Nucleus accumbens (tissue), 56 donors: ENCODE measurements at places on chromosomes 3 and 15.

GRCh38 chr3:121918779-121919483, 24.7 kb downstream of the SLC15A2 start:
- no peak for DNase-seq

- DNase-seq: no peak
Observed at GRCh38 chr15:98923171-98923570, 84.4 kb downstream of the PGPEP1L start.

DNA sequence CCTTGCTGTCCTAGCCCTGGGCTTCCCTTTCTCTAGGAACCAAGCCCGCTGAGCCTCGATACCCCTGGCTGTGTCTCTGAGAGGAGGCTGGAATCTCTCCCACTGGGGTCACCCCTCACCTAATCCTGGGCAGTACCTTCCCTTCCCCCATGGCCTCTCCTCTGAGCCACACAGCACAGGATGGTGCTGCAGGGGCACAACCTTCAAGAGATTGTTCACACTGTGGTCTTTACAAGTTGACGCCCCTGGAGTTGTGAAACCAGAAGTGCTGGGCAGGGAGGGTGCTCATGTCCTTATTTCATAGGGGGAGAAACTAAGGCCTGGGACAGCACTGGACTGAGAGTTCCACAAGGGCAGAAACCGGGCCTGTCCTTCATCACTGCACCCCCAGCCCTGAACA, 70.9 kb upstream of the TMEM115 start:
- no peak for DNase-seq

DNA sequence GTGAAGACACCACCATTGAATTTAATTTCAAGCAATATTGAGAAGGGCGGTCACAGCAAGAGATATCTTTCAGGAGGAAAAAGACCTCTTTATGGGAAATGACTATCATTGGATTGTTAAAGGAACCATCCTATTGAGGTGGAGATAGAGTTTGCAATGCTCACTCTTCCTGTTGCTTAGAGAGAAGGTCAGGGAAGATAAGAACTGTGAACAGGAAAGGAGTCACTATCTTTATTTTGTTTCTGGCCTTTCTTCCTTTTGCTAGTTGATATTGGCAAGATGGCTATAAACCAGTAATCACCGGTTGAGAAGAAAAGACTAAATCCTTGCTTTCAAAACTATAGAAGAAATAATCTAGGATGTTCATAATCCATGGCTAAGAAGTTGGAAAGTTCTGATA, 112.1 kb upstream of the TMEM108 start:
- no peak for DNase-seq

DNA sequence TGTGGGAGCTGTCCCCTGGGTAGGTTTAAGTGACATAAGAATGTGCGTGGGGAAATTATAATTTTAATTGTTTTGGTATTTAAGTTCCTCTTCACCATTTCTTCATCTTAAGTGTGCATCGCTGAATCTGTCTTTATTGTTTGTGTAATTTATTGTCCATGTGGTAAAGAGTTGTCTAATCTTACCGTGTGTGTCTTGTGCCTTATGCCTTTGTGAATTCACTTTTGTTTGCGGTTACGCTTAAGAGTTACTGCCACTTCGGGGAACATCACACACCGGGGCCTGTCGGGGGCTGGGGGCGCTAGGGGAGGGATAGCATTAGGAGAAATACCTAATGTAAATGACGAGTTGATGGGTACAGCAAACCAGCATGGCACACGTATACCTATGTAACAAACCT, 767 bp downstream of the WDR48 start:
- DNase-seq: no peak

GRCh38 chr15:68541743-68542142, 37.0 kb upstream of the CORO2B start:
- no peak for DNase-seq

DNA sequence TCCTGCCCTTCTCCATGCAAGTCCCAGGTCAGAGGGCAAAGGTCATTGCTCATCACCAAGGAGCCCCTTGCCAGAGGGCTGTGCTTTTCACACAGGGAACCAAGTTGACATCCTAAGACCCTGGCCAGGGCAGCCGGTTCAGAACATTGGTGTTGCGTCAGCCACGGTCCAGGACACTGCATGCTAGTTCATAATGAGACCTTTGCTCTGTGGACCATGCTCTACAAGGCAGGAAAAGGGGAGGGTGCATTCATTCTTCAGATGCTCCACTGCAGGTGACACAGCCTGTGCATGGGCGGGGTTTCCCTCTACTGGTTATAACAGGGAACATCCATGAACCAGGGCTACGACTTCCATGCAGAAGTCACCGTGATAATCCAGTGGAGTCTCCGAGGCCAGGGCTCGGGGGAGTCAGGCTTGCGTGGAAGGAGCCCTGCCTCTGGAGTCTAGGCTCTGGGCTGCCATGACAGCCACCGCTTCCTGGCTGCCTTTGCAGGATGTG, 81.6 kb downstream of the OCA2 start:
- no peak for DNase-seq

- DNase-seq: no peak
Observed at GRCh38 chr15:45180201-45180600, 7.6 kb downstream of the SHF start.

DNA sequence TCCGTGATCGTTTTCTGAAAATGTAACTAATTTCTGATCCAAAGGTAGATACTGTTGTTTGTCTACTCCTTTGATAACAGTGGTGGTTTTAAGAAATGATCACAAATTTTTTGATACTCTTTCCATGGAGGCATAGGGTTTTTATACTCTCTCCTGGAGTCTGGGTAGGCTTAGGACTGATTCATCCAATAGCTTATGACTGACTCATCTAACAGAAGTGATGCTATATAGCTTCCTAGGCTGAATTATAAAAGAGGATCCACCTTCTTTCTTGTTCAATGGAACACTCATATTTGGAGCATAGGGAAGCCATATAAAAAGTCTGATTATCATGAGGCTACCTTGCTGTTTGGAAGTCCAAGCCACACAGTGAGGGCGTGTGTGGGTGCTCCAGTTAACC, 84.3 kb downstream of the CHST2 start:
- DNase-seq: no peak

DNA sequence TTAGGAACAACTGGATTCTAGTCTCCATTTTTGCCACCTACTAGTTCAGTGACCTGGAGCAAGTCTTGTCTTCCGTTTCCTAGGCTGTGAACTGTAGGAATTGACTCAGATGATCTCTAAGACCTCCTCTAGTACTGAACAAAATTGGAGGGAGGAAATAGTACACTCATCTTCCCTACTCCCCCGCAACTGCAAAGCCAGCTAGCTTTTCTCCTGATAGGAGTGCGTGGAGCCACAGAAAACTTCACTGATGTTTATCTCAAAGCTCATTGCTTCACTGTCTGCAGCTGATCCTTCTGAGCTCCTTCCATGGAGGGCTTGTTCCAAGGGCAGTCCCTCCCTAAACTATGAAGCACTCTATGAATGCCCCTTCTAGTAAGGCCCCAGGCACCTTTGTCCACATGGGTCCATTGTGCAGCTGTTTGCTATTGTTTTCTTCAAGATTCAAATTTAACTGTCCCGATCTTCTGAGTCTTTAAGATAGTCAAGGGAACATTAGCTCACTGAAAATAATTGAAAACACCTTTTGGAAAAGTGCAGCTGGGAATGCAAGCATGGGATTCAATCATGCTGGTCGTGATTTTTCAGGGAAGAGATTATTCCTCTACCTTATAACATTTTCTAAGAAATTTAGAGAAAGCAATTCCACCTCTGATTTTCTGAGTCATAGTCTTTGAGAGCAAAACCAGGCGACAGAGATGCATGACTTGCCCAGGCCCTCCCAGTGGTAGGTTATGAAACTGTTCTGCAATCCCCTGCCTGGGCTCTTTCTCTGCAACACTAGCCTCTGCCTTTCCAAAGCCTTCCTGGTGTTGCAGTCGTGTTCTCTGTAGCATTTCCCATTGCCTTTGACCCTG, 24.3 kb downstream of the FILIP1L start:
- DNase-seq: no peak

DNA sequence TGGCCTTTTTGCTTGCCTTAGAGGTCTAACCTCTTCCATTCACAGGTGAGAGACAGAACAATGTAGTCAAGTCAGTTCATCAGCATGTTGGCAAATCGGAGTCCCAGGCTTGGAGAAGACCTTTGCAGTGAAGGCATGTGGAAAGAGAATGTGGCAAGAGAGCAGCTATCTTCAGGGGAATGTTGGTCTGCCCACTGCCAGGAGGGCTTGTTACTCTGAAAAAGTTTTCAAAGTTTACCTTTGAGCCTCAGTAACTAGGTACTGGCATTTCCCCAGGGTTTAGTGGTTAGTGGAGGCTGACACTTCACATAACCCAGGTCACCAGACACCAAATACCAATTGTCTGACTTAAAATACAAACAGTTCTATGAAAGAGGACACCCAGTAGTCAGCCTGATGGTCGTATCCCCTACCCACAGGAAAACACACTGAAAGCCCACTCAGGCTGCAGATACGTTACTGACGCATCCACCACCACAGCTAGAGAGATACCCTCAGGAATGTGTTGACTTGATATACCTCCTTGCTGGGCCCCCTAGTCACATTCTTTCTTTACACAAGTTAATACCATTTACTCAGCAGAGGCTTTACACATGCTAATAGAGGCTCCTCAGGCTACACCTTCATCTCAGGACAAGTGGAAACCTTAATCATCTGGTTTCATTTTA, 9.7 kb upstream of the ARID3B start:
- DNase-seq: no peak

DNA sequence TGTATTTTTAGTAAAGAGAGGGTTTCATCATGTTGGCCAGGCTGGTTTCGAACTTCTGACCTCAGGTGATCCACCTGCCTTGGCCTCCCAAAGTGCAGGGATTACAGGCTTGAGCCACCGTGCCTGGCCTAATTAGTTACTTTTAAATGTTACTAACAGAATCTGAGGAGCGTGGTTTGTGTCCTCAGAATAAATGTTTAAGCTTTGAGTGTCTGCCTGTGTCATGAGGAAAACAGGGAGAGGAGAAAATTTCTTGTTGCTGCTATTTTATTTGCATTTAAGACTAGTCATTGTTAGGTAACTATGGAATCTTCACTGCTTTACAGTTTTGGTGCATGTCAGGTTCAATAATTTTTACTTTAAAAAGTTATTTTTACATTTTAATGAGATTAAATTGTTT, 68.8 kb downstream of the TCF12 start:
- no peak for DNase-seq

DNA sequence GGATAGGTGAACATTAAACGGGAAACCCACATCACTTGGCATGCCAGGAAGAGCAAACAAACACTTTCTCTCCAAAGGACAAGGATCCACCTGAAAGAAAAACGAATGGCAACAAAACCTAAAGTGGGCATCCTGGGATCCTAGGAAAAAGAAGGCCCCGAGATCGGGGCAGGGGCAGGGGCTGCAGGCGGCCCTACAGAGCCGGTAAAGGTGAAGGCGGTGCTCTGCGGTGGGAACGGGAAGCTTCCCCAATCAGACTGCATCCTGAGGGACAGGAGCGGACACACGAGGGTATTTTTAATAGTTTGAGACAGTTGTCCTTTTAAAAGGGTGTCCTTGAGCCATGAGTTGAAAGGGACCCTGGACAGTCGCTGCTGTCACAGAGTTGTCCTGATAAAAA, 24.9 kb upstream of the GABRA5 start:
- no peak for DNase-seq

DNA sequence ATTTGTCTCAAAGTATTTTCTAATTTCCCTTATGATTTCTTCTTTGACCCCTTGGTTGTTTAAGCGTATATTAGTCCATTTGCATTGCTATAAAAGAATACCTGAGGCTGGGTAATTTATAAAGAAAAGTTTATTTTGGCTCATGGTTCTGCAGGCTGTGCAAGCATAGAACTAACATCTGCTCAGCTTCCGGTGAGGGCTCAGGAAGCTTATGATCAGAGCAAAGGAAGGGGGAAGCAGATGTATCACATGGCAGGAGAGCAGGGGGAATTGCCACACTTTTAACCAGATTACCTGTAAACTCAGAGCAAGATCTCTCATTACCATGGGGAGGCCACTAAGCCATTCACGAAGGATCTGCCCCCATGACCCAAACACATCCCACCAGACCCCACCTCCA, 148.2 kb downstream of the PDE8A start:
- no peak for DNase-seq

- DNase-seq: no peak
Observed at GRCh38 chr3:57350271-57350670, 57.8 kb upstream of the ASB14 start.

- DNase-seq: no peak
Observed at GRCh38 chr3:16114429-16114828, 60.1 kb upstream of the GALNT15 start.

DNA sequence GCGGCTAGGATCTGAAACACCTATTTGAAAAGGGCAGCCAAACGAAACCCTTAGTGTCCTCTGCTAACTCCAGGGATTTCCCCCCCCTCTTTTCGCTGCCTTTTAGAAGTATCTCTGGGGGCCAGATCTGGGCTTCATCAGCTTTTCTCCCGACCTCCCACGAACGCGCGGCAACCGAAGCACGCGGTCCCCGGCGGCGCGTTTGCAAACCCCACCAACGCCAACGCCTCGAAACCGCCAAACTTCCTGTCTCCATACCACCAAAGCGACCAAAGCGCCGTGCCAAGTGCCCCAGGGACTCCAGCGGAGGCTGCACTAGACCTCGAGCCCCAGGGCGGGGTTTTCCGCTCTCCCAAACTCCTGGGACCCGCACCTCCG, 155.8 kb upstream of the FRMD4B start:
- DNase-seq: no peak

GRCh38 chr3:100782348-100782747, 73.1 kb downstream of the TFG start:
- no peak for DNase-seq

GRCh38 chr3:195574497-195575304, 9.0 kb downstream of the APOD start:
- DNase-seq: no peak

GRCh38 chr3:188180114-188180513, 26.2 kb downstream of the LPP start:
- no peak for DNase-seq

DNA sequence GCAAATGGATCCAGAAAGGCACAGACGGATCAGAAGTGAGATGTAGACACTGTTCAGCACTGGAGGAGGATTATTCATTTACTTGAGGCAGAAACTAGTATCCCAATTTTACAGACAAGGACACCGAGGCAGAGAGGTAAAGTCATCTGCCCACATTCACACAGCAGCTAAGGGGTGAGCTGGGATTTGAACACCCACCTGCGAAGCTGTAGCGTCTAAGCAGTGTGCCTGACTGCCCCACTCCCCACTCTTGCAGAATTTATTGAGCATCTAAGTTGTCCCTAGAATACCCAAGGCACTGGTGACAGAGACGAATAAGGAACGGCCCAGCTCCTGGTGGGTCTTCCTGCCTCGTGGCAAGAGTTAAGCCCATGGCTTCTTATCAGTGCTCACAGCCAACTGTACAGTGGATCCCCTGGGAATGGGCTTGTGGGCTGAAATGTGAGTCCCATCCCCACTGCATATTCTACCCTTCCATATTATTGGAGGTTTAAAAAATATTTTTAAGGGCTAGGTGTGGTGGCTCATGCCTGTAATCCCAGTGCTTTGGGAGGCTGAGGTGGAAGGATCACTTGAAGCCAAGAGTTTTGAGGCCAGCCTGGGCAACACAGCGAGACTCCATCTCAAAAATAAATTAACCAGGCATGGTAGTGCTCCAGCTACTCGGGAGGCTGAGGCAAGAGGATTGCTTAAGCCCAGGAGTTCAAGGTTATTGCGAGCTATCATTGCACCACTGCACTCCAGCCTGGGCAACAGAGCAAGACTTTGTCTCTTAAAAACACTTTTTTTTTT, 77.6 kb downstream of the IQSEC1 start:
- DNase-seq: no peak
